ENCODE measurements at places on chromosomes 5 and 9. TPM values are rescaled to one million over a fixed set of nuclear protein-coding genes. Genes with fewer than 3 reads are reported as not detected.
A peak's percentile ranks its signal among the peaks of the same experiment; 100 is the strongest.

GRCh38 chr5:61731946-61732314 is 399.9 kb downstream of the ZSWIM6 start:
- DNase-seq = no peak

DNA sequence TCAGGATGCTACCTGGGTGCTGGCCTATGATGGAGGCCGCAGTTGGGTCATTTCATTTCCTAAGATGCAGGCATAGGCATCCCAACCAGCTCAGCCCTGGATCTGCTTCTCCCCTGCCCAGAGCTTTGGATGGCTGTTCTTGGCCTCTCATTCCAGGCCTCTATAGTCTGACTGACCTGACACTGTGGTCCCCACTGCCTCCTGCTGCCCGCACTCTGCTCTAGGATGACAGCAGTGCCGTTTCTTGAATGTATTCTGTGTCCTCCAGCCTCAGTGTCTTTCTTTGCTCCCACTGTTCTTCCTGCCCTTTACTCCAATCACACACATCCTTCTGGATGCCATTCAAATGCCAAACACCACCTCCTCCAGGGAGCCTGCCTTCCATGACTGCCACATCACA is 235.7 kb downstream of the HSPA4 start:
- DNase-seq = peak; percentile 13

DNA sequence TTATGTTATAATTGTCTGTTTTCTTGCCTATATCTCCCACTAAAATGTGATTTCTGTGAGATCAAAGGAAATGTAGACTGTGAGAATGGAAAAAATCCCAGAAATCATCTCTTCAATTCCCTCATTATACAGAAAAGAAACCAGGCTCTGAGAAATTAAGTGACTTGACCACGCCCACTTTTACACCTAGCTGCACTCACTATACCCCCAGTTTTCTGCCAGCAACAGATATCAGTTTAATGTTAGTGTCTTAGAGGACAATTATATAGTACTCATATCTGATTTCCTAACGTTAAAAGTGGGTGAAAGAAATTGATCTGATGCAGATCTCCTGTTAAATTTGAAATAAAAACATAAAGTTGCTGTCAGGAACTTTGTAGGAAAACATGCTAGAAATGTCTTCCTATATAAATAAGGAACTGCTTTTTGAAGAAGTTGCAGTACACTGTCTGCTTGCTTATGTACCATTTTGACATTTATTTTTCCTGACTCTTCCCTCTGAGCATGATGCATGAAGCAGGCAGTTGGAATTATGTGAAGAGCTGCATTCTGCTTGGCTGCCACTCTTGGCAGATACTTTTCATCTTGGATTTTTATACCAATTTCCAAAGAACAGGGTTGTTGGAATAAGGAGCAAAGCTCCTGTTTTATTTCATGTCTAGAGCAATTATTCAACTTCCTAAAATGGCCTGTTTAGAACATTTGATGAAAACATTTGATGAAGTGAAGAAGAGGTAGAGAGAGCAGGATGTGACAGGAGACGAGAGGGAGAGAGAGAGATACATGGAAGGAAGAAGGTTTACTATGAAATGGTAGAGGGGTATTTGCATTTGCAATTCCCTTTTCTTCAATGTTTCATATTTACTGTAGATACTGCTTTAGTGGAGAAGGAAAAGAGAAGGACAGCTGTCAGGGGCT is 57.3 kb upstream of the RICTOR start:
- no peak for DNase-seq

- DNase-seq = peak; percentile 47
Observed at GRCh38 chr5:17180864-17181723, 36.3 kb upstream of the BASP1 start.

DNA sequence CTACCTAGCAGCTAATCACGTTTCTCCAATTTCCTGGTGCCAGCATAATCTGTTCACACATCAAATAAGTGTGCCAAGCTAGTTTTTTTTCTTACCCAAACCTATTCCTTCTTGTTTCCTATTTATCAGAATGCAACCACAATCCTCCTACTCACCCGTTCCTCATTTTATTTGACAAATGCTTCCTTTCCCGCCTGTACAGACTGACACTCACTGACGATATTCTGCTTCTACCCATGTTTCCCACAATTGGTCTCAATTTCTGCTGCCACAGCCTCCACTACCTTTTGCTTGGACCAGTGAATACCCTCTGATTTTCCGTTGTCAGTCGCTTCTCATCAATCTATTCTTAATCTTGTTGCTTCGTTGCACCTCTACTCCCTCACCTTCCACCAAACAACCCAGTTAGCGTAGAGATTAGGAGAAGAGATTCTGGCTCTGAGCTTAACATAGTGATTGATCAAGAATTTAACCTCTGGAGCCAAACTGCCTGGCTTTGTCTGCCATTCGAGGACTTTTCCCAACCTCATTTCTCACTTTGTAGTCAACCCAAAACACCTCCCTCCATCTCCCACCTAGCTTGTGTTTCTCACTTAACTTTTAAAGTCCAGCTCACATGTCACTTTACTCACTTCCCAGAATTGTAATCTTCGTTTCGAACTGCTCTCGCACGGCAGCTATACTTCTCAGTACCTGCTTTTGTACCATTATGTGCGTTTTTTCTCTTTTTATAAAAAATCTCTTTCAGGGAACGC is 729 bp upstream of the TMEM38B start:
- no peak for DNase-seq

DNA sequence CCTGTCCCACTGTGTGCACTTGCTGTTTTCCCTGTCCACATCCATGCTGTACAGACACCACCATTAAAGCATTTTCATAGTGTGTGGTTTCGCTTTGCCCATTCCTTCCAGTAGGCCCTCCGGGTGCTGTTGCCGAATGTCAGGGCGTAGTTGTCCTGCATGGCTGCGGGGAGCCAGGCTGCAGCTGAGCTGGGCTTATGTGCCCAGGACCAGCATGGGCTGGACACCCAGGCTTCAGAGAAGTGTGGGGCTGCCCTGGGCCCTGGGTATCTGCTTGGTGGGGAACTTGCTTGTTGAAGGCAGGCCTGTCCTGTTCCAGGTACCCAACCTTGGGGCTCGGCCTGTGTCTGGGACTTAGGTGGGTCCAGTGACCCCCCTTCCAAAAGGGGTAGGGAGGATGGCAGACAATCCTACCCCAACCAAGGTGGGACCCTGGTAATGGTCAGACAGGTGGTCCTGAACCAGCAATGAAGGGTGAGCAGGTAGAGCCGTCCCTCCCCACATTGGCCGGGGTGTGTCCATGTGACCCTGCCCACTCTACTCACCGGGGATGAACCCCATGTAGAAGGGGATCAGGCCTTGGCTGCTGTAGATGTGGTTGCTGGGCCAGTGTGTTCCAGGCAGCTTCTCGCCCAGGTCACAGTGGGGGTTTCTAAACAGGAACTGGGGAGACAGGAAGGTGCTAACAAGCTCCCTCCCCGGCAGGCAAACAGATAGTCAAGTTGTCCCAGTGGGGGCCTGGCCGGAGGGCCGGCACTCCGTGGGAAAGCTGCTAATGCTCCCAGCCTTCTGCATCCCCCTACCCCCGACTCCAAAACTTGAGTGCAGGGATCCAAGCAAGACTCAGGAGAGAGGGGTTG is 2.8 kb downstream of the TUBB4B start:
- DNase-seq = no peak

GRCh38 chr5:173764332-173765028 is 123.7 kb upstream of the CPEB4 start:
- DNase-seq = peak; percentile 98

- no peak for DNase-seq
Observed at GRCh38 chr5:154806176-154806575, 44.2 kb downstream of the FAXDC2 start.

GRCh38 chr9:35945341-35946018 is 12.5 kb downstream of the OR2S2 start:
- peak; percentile 86 for DNase-seq

The ACSL6 gene
- not detected for total RNA-seq

Data from renal cortical epithelial cell (primary cell).